ENCODE measurements at places on chromosomes 16 and 17.
A peak's percentile ranks its signal among the peaks of the same experiment; 100 is the strongest.

DNA sequence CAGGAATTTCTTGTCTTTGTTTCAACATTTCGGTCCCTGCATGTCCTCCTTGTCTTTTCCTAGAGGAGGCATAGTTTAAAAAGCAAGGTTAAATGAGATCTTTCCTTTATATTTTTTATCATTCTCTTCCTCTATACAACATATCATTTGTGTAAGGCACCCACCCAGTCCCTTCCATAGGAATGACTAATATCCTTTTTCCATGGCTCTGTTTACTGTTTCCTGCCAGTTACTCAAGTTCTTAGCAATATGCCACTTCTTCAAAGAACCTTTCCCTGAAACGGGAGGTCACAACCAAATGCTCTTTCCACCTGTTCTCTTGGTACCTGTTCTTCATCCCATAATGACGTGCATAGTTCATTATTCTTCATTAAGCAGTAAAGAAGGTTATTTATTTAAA is 1237.1 kb upstream of the GOT2 start:
- no peak for DNase-seq

GRCh38 chr17:19706791-19707727 is 9.3 kb downstream of the SLC47A2 start:
- no peak for DNase-seq

GRCh38 chr17:45997624-45998023 is 1.4 kb upstream of the STH start:
- no peak for DNase-seq

DNA sequence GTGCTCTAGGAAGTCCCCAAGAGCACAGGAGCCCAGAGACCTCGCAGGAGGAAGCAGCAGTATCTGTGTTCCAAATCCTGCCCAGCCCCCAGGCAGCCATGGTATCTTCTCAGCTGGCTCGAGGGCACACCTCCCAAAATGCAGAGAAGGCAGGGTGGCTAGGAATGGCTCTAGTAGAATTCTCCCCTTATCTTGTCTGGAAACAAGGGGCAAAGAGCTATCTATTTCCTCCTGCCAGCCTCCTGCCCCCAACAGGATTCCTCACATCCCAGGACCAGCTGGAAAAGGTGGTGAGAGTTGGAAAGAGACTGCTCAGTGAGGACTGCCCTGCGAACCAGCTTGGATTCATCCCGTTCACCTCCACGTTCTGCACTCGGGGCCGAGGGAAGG is 8.6 kb upstream of the TSPOAP1 start:
- DNase-seq = peak; percentile 29

DNA sequence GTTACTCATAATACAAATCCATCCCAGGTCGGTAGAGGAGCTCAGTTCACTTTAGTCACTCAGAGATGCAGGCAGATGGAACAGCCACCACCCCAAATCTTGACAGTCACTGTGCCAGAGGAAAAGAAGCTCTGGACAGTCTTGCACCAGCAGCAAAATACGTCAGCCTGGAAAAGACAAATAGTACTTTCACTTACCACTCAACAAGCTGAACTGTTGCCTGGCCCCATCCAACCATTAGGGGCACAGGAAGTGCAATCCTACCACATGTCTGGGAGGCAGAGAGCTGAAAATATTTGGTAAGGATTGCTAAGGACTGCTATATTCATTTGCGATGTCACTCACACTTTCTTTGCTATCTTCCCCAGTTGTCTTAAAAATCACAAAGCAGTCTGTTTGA is 239.1 kb upstream of the TOX3 start:
- no peak for DNase-seq

- DNase-seq = no peak
Observed at GRCh38 chr17:3534881-3535252, 22.7 kb downstream of the TRPV3 start.

DNA sequence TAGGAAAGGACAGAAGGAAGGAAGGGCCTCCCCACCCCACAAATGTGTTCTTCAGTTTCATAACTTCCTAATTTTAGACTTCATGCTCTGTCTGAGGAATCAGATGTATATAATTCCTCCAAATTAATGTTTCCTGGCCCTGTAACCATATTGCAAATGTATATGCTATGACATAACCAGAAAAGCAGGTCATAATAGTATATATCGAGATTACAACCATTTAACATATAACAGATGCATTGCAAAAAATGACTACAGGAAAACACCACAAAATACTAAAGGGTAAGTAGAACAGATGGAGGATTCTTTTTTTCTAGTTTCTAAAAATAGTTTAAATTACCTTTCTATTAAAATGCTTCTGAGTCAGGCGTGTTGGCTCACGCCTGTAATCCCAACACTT is 3.1 kb upstream of the EXOC7 start:
- no peak for DNase-seq

DNA sequence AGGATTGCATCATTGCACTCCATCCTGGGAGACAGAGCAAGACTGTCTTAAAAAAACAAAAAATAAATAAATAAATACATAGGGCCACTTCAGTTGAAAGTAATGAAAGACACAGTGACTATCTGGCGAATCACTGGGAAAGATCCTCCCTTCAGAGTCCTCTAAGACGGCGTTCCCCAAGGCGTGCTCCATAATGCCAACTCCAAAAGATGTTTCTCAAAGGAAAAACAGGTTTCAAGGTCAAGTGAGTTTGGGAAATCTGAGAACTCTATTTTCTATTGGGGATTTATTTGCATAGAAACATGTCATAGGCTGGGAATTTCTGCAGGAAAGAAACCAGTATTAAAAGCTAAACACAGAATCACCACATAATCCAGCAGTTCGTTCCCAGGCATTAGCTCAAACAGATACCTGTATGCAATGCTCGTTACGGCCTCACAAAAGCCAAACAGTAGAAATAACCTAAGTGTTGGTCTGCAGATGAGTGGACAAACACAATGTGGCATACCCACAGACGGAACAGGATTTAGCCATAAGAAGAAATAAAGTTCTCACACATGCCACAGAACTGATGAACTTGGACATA is 7.9 kb downstream of the KLHDC4 start:
- DNase-seq = no peak
